Hematopoietic multipotent progenitor cell (in vitro differentiated cells): ENCODE measurements at places on chromosomes 7 and 10. TPM values are rescaled to one million over a fixed set of nuclear protein-coding genes. Genes with fewer than 3 reads are reported as not detected.

DNA sequence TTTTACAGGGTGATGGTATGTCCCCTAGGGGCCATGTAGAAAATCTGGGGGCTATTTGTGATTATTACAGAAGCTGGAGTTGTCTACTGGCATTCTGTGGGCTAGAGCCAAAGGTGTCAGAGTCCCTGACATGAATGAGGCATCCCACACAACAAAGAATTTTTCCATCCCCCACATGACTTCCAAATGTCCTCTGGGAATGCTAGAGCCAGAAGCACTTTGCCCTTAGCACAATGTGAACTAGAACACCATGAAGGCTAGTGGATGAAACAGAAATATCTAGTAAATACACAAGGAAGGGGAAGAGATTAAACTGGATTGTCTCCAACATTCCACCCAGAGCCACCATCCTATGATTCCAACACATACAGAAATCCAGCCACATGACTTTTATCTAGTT, 46.9 kb downstream of the FAM13C start:
- no peak for DNase-seq

GRCh38 chr10:128704716-128705115, 578.5 kb upstream of the MKI67 start:
- no peak for DNase-seq

Gene TCTN3
- total RNA-seq: 18.9 TPM

DNA sequence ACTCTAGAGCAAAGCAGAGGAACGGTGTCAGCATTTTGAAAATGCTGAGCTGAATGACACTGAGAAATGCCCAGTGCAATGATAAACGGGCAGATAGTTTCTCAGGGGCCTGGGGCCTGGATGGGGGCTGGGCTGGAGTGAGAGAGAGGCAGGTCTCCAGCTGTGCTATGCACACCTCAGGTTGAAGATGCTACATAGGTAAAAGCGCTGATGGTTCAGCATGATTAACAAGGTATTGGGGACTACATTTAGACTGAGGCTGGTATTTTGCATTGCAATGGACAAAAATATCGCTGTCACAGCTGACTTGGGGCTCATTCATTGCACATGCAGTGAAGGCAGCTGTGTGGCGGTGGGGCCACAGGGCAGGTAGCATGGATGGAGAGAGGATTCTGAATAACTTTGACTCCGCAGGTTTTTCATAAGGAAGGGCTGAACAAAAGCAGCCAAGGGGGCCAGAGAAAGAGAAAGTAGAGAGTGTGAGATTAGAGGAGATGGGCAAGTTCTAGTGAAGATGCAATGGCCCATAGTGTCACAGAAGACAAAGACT, 290.8 kb upstream of the ZNF32 start:
- no peak for DNase-seq

- DNase-seq: no peak
These were observed 11.8 kb upstream of the CXCL12 start for GRCh38 chr10:44396671-44397191.

- no peak for DNase-seq
These were observed 259.4 kb downstream of the STK31 start for GRCh38 chr7:23969443-23969842.

DNA sequence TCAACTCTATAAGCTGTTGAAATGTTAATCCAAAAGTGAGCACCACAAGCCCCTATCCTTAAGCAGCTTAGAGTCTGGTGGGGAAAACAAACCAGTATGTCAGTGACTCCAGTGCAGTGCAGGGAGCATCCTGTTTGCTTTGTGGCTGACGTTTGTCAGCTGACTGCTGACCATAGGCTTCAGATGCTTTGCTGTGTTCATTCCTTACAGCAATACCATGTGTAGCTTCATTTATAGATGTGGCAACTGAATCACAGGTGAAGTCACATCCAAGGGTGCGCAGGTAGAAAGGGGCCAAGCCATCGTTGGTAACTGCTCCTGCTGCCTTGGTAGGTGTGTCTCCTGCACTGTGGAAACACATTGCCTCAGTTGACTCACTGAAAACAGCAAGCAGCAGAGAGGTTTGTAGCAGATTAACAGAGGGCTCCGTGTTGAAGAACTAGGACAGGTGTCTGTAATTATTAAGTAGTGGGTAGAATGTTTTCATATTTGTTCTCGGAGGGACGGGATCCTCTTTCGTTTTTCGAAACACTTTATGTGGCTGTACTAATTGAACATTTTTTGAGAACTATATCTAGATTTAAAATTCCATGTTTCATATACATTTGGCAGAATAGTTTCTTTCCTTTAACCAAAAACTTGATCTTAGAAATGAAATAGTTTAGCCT, 2.0 kb downstream of the INSIG1 start:
- no peak for DNase-seq

DNA sequence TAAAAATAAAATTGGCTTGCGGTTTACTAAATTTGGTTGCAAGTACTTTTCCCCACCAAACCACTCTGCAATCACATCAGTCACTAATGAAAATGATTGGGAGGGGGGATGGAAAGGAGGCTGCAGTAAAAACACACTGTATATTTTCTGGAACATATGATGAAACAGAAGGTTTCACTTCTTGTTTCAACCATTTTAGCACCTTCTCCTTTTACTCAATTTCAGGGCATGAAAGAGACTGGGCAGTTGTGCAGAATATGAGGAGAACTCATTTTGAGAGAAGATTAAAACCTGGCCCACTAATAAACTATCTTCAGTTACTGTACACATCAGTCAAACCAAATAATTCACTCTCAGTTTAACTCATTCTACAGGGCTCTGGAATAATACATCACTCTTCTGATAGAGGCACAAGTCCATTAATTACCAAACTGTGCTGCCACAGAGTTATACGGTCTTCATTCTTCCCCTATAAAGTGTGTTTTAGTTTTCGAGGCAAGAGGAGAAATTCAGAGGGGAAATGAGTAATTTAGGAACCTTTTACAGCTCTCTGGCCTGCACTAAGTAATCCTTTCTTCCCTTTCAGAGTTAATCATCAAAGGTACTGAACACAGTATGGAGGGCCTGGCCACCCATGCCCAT, 25.5 kb downstream of the JAZF1 start:
- no peak for DNase-seq

Gene FIS1
- 186 TPM for total RNA-seq

Gene ATOH7
- total RNA-seq: 0.27 TPM

- DNase-seq: no peak
These were observed 23.6 kb upstream of the ING3 start for GRCh38 chr7:120926943-120927346.
